ENCODE measurements at places on chromosomes 6 and 20.

- DNase-seq: no peak
Measured at GRCh38 chr6:102026649-102027048, 633.1 kb downstream of the GRIK2 start.

DNA sequence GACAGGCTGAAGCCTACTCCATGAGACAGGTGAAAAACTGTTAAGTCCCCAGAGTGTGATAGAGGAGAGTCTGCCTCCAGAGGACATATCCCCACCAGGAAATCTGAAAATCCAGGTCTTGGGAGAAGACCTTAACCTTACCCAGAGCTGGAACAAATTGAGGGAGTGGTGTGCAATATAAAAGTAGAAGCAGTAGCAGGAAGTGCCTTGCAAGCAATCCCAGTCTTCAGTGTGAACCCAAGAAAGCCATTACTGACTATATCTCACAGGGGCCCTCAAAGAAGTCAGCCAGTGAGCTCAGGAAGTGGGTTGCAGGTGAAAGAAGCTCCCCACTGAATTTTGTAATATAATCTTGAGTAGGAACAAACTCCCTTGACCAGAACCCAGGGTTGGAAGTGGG lies 41.9 kb upstream of the PKIB start:
- no peak for DNase-seq

- no peak for DNase-seq
Measured at GRCh38 chr6:21200134-21200870, 393.2 kb upstream of the SOX4 start.

DNA sequence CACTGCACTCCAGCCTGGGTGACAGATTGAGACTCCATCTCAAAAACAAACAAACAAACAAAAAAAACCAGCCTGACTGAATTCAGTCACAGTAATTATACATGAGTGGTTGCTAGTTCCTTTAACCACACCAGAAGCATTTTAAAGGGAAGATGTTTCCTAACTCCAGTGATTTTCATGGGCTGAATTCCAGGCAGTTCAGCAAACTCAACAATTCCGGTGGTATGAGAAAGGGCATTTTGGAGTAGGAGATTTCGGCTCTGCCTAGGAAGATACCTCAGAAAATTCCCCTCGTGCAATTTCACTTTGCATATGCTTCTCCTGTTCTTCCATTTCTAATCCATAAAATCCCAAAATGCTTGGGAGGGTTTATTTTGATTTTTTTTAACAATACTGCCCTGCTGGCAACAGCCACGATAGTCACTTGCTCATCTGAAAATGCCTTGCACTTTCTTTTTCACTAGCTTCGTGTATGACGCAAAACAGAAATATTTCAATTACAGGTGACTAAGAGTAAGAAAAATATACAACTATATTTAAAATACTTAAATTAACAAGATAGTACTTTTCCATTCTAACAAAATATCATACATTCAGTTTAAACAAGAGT lies 48.3 kb upstream of the IPCEF1 start:
- DNase-seq: no peak

- no peak for DNase-seq
Measured at GRCh38 chr20:16553101-16553500, 20.1 kb downstream of the KIF16B start.

- DNase-seq: peak; percentile 67
Measured at GRCh38 chr6:37171970-37172812, 2.2 kb downstream of the PIM1 start.

DNA sequence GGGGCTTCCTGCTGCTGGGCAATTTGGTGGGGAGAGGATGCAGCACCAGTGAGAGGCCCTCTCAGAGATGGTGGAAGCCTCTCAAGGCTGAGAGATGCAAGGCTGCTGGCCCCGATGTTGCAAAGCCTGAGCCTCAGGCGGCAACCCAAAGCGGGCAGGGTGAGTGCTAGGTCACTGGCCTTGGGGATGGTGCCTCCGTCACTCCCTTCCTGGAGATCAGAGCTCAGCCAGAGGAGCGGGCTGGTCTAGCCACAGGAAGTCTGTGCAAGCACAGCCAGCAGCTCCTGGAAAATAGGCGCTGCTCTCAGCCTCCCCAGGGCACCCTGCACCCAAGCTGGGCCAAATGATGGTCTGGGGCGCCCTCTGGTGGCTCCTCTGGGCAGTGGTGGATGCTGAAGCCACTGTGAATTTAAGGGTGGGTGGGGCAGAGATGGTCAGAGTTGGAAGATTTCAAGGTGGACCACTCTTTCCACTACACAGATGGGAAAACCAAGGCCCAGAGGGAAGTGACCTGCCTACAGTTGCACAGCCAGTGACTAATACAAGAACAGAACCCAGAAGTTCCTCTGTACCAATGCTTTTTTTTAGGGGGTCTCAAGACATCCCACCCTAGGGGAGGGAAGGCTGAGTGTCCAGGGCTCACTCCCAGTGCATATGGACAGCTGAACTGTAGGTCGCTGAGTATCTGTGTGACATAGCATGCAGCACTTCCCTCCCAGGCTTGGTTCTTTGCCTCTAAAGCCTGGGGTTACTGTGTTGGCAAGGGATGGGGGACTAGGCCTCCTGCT lies 20.8 kb downstream of the C20orf203 start:
- peak; percentile 86 for DNase-seq

DNA sequence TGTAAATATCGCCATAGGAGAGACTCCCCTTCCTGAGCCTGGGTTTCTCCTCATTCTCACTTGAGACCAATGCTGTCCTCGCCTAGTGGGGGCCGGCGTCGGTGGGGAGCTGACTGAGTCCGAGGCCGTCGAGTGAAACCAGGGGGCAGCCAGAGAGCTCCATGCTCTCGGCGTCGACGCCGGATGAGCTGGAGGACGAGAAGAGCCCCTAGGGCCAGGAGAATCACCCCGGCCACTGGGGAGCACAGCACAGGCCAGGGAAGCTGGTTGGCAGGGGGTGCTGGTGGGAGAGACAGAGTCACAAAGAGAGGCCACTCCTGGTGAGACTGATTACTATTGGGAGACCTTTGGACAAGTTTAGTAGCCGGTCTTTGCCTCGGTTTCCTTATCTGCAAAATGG lies 6.4 kb upstream of the GPSM3 start:
- DNase-seq: no peak

- no peak for DNase-seq
Measured at GRCh38 chr20:50272030-50272723, 81.5 kb downstream of the CEBPB start.

GRCh38 chr20:7432612-7433011 lies 507.6 kb downstream of the HAO1 start:
- DNase-seq: no peak

GRCh38 chr6:98634569-98634968 lies 199.8 kb upstream of the POU3F2 start:
- DNase-seq: no peak

DNA sequence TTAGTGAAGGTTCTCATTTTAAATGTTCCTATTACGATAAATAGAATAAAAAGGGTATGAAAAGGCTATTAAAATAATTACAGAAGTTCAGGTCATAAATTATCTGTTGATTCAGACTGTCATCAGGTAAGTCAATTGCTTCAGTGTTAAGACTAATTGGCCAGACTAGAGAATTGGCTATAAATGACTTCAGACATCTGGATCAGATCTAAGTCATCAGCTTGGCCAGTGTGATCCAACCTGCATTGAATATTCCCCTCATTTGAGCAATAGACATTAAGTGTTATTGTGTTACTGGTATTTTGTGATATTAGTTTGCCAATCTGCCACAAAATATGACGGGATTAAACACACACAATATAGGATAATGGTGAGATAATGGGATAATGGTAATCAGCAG lies 377.6 kb upstream of the CITED2 start:
- no peak for DNase-seq

DNA sequence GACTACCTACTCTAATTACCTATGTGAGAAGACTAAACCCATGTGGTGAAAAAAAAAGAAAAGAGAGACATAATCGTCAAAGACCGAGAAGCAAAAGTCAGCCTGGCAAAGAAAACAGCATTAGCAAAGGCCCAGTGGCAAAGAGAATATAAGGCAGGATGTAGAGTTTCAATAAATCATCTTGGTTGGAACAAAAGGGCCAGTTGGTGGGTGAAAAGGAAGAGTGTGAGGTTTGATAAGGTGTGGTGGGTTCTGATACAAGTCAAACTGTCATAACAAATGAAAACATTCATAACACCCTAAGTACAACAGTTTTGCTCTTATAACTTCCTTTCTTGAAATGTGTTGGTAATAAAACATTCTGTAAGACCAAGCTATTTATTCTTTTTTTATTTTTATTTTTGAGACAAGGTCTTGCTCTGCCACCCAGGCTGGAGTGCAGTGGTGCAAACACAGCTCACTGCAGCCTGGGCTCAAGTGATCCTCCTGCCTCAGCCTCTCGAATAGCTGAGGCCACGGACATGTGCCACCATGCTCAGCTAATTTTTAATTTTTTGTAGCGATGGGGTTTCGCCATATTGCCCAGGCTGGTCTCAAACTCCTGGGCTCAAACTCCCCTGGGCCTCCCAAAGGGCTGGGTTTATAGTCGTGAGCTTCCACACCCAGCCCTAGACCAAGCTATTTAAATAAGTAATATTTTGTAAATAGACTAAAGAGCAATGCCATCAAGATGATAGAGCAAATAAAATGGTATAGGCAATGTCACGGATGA lies 18.9 kb upstream of the GTF3C6 start:
- no peak for DNase-seq

- DNase-seq: no peak
Measured at GRCh38 chr6:51480040-51480439, 607.4 kb downstream of the PKHD1 start.

GRCh38 chr6:43502666-43503065 lies 7.5 kb downstream of the LRRC73 start:
- no peak for DNase-seq

DNA sequence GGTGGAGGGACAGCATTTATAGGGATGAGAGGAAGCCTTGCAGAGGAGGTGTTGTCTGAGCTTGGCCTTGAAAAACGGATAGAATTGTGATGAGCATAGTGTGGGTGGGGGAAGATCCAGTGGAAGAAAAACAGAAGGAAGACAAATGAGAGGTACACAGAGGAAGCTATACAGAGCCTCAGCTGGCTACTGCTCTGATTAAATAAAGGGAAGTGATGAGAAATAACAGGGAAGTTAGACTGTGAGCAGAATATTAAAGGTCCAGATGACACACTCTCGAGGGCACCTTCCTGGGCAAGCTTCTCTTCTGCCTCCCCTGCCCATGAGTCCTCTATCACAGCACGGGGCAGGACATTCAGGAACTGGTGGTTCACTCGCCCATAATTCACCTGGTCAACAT lies 182.3 kb downstream of the KIF16B start:
- no peak for DNase-seq

DNA sequence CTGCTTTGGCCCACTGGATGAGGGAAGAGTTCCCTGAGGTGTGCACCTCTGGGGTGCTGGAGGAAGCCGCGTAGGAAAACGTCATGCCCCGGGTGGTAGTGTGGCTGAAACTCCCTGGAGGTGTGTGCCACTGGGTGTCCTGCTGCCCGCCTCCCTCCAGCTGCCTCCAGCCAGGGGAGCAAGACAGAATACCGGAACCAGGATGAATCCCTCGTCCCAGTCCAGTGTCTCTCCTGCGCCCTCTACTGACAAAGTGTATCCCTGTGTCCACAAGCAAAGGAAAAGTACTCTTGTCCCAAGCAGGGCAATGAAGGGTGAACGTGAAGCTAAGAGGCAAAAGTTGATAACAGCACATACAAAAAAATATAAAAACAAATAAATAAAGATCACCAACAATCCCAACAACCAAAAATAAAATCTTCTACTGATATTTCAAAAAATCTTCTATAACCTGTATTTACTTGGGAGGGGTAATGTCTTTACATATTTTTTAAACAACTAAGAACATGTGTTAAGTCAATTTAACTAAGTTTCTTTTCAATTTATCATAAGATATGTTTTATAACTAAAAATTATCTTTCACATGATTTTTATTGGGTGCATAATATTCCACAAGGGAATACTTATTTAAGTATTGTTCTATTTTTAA lies 437.6 kb downstream of the MAFB start:
- DNase-seq: no peak

DNA sequence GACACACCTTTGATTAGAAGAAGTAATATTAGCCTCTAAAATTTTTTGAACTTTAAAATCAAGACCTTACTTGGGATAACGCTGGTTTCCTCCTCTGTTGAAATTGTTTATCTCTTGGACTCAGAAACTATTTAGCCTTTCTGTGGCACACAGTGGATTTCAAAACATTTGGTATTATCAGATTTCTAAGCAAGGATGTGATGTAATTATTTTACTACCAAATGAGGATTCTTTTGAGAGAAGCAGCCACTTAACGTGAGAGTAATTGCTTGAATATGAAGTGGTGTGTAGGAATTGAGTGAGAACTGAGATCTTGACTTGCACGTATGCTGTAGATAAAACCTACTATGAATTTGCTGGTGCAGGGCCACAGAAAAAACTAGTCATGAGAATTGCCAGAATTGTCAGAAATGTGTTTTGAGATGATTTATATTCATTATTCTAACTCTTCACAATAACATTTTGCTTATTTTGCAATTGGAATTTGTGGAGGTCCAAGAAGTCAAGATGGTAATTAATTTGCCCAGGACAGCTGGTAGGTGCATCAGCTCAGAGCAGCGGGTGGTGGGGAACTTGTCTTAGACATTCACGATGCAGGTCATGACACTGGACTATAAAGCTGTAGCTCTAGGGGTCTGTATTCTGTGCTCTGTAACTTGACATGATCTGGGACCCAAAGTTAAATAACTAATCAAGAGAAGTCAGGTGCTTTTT lies 53.4 kb downstream of the AKAP12 start:
- no peak for DNase-seq

DNA sequence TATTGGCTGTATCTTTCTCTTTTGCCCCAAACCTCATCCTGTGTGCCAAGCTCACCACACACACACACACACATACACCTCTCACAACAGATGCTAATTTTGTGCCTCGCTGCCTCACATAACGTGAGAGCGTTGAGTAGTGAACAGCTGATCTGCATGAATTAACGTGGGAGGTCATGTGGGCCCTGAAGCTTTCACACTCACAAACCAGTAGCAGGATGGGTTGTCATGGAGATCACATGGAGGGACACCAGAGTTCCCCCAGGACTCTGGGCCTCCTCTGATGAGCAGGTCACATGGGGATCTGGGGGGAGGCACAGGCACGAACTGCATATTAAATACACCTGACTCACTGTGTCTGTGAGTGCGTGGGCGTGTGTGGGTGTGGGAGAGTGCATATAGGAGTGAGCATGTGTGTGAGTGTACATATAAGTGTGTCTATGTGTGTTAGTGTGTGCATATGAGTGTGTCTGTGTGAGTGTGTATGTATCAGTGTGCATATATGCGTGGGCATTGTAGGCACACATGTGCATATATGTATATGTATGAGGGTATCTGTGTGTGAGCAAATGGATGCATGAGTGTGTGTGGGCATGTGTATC lies 62.7 kb upstream of the SULF2 start:
- no peak for DNase-seq
